ENCODE measurements at places on chromosomes 3 and 15.

- DNase-seq: peak; percentile 74
Observed at GRCh38 chr15:91956026-91956723, 102.7 kb downstream of the SLCO3A1 start.

GRCh38 chr3:67875858-67876257 is 221.4 kb upstream of the SUCLG2 start:
- DNase-seq: no peak

GRCh38 chr15:51137880-51138430 is 43.2 kb upstream of the TNFAIP8L3 start:
- no peak for DNase-seq

DNA sequence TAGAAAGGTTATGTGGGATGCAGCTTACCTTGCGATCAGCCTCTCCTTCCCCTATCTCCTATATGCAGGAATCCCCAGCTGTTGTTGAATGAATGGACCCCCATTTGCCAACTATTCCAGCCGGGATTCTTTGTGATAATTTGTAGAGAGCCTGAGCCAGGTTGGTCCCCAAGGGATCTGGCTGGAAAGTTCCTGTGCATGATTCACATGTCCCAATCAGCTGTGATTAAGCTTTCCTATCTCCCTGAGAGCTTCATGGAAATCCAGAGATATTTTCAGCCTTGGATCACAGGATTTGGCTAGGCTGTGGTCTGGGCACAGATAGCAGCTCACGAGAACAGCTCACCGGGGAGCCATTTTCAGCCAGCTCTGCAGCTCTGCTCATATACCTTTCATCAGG is 76.7 kb downstream of the ARNT2 start:
- DNase-seq: no peak

GRCh38 chr3:187963003-187963676 is 190.8 kb upstream of the LPP start:
- DNase-seq: no peak

- DNase-seq: no peak
Observed at GRCh38 chr3:115084686-115085085, 62.4 kb downstream of the ZBTB20 start.

DNA sequence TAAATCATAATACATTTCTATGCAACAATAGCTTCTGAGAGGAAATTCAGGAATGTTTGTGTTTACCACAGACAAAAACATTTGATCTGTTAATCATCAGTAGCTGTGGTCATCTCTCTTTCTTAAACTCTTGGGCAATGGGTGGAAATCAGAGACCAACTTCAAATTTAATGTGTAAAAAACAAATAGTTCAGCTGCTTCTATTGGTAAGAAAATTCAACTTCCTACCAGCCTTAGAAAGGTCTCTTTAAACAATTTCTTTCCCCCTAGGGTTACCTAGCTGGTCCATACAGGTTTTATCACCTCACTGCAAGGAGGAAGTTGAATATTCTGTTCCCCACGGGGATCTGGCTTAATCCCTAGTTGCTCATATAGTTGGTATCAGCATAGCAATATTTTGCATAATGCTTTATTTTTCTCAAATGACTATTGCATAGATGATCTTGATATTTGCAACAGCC is 20.3 kb upstream of the PPP4R2 start:
- DNase-seq: peak; percentile 64

GRCh38 chr15:75985971-75986370 is 26.3 kb downstream of the NRG4 start:
- DNase-seq: no peak

GRCh38 chr3:99638167-99638948 is at the start of gene COL8A1:
COL8A1 (plus strand) TSS chr3:99638594; CDS start chr3:99790683, 152,089 bp downstream.
- peak; percentile 77 for DNase-seq

GRCh38 chr3:36909181-36909580 is 35.7 kb downstream of the TRANK1 start:
- DNase-seq: no peak

GRCh38 chr3:180996415-180996932 is 6.9 kb upstream of the DNAJC19 start:
- DNase-seq: no peak

DNA sequence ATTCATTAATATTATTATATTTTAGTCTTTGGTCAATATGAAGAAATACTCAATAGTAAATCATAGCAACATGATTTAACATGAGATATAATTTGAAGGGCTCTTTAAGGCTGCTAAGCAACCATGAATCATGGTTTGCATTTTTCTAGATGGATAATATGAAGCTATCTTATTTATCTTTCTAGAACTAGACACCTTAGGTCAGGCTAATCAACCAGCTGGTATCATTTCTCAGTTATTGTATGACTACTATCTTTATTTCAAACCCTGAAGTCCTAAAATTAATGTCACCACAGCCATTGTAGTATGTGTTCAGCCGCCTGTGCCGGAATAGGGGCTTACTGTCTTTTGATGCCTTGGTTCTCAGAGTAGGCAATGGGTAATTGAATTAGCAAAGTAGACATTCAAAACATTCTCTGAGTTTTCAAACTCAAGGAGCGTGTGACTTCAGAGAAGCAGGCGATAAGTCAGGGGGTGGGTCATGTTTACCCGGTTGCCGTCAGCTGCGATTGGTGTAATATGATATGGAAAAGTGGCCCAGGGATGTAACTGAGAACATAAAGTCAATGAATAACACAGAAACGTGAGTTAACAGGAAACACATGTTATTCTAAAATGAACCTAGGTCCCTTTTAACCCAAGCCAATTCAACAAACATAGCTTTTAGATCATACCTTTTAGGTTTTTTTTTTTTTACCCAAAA is 93.4 kb upstream of the CTDSPL start:
- peak; percentile 63 for DNase-seq

DNA sequence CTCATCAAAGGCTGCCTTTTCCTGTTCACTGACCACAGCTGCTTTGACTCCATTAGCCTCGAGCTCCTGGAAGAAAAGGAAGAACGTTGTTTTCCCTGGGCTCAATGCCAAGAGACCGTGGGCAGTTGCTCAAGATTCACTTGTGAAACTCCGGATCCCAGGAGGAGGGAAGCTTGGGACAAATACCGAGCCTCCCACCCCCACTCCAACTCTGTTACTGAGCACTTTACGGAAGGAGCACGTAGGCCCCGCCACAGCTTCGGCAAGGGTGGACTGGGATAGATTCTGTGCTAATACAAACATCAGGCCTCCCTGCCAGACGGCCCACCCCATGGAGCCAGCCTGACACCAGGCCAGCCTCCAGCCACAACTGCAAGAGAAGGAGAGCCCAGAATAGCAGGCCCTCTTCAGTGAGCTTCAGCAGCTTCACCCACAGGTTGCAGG is 10.8 kb upstream of the FANCD2 start:
- peak; percentile 99 for DNase-seq

- no peak for DNase-seq
Observed at GRCh38 chr15:77475001-77475400, 54.3 kb downstream of the HMG20A start.

DNA sequence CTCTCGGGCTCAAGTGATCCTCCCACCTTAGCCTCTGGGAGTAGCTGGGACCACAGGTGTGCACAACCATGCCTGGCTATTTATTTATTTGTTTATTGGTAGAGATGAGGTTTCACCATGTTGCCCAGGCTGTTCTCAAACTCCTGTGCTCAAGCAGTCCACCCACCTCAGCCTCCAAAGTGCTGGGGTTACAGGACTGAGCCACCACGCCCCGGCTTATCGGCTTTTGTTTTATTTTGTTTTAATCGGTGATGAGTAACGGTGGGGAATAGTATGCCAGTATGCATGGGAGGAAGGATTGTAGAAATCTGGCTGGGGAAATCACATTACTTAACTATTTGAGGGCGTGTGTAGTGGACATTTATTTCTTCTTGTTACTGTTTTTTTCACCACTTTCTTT is 451.0 kb upstream of the GOLIM4 start:
- DNase-seq: no peak

DNA sequence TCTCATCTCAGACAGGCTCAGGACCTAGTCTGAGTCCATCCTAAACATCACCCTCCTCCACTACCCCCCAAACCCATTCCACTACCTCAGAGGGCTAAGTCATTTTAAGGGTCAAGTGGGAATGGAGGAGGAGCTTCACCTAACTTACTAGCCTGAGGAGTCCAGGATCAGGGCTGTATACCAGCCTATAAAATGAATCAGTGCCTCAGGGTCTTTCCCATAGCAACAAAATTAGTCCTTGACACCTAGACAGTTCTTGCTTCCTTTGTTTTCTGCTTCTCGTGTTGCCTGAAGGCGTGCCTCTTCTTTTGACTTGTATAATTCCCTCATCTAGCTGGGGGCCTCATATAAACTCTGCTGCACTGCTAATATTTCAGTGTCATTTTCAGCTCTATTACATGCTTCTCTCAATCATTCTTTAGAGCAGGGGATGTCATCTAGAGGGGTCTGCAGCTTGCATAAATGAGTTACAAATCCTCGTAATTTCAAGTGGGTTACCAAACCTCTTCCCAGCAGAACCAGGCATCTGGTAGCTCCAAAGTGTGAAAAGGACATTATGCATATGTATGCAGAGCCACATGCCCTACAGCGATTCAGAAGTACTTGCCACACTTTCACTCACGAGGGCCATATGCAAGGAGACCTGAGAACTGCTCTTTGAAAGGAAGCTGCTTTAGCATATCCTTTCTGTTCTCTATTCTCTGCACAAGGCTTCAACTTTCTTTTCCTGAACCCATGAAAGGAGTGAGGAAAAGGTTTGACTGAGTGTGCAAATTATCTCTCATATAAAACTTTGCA is 311.7 kb upstream of the SEMA6D start:
- DNase-seq: no peak

DNA sequence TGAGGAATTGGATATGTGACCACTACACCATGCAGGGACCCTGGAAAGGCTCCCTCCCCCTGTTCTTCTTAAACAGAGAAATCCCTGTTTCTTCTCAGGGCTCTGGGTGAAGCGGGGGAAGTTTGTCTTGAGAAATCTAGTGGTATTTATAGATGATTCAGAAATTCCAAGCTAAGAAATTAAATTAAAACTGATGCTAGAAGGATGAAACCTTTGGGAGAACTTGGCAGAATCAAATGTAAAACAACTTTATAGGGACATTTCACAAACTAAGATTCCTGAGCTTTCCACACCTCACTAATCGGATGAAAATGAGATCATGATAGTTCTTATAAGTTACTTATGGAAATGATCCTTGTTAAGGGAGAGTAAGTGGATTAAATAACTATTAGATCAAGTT is 54.2 kb downstream of the FBXL2 start:
- DNase-seq: peak; percentile 33

DNA sequence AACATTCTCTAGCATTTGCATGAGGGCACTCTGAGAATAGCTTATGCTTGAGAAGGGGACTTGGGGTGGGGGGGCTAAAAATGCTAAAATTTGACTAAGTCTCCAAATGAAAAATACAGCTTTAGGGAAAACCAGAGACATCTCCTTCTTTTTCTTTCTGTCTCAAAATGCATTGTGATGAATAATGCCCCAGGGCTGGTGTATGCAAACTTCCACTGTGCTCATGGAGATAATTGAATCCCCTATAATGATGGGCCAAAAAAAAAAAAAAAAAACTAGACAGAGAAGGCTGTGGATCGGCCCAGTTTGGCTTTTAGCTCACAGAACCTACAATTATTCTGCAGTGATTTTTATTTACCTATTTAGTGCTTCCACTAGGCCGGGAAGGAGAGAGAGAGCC is 147.9 kb upstream of the RORA start:
- no peak for DNase-seq

- DNase-seq: peak; percentile 35
Observed at GRCh38 chr15:96338074-96338765, 7.7 kb downstream of the NR2F2 start.

DNA sequence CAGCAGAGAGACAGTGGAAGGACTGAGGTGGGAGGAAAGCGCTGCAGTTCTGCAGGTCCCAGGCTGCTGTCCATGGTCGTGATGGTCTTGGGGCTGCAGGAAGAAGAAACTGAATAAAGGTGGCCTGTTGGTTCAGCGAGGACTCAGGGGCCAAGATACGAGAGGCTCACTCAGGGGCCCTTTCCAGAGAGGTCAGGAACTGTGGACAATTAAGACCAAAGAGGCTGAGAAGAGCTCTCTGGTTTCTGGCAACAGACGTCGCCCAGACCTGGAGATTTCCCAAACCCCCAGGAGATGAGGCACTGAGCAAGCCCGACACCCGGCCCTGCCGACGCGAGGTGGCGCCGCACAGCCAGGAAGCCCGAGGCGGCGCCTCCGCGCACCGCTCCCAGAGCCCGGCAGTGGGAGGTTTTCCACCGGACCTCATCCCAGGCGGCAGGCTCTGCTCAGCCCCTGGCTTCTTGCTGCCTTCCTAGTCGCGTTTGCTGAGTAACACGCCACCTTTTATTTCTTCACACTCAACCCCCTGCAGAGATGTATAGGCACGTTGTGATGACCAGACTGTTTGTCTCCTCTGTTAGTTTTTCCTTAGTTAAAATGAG is 56.4 kb upstream of the ARRDC4 start:
- peak; percentile 88 for DNase-seq

DNA sequence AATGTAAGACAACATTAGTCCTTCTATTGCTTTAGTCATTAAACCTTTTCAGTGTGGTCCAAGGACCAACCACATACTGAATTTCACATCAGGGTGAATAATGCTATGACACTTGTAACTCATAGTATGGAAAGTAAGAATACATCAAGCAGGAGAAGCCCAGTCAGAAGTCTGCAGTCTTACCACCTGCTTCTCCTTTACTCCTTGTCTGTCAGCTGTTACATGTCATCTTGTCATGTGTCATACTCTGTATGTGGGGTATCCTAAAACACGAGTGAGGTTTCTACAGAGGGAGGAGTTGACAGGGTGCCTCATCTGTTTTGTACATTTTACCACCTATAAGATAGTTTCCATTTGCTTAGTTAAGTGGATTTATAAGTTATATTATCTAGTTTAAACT is 32.8 kb upstream of the EID1 start:
- DNase-seq: no peak

DNA sequence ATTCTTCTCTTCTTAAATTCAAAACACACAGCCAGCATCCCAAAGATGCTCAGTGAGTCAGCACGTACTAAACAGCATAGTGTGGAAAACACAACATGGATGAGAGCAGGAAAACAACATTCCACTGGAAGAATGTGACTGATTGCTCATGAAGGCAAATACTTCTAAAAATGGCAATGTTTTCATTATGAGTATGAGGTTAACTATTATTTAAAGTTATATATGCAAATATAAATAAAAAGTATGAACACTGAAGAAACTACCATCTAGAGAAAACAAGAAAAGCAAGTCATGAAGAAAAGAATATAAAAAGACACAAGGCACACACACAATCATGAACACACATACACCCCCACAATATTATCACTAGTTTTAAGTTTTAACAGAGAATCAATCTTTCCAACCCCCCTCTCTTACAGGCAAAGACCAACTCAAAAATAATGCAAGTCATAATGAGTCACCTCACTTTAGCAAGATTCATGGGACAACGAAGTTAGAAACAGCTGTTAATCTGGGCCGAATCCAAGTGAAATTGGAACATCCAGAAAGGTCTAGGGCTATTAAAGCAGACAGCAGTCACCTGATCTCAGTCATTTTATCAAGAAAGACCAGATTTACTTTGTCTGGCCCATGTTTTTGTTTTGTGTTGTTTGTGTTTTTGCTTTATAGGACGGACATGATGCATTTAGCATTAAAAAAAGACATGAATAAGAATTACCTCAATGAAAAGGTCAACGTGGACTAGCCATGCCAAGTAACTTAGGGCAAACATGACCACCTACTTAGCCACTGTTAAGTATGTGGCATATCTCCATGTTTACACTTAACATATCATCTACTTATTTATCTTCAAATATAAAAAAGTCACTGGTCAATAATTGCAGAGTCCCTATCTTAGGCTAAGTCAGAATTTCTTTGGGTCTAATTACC is 18.1 kb downstream of the GBE1 start:
- DNase-seq: peak; percentile 94

Measured in cardiac muscle cell (in vitro differentiated cells and primary cell).